SW 1271 (cell line): ENCODE measurements at places on chromosomes 13 and 19.

GRCh38 chr13:26946684-26947343 lies 186.2 kb upstream of the GPR12 start:
- peak; percentile 71 for DNase-seq

- DNase-seq = no peak
These were observed 6.5 kb downstream of the MEIOSIN start for GRCh38 chr19:45739498-45740439.

DNA sequence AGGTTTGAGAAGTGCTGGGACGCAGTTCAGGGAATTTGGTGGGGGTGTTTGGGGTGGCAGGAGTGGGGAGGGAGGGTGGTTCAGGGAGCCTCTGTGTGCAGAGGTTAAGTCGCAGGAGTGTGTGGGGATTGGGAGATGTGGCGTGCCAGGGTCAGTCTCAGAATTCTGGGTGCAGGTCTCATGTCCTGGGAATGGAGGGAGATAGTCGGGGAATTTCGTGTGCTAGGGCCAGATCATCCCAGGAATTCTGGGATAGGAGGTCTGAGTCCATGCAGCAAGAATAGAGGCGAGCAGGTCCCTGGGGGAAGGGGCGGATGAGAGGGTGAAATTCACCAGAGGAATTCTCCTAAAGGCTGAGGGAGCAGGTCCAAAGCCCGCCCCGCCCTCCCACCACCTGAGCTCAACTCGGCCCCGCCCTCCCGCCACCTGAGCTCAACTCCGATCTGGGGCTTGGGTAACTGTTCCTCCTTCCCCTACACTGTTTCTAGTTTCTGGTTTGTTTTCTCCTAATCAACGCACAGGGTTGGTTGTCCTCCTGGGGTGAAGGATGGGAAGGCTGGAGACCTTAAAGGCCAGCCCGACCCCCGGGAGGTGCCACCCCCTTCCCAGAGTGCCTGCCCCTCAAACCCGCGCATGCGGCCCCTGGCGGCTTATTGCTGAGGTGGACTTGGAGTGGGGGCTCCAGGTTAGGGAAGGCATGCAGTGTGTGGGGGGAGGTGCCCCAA lies 15.2 kb downstream of the KCNC3 start:
- no peak for DNase-seq

DNA sequence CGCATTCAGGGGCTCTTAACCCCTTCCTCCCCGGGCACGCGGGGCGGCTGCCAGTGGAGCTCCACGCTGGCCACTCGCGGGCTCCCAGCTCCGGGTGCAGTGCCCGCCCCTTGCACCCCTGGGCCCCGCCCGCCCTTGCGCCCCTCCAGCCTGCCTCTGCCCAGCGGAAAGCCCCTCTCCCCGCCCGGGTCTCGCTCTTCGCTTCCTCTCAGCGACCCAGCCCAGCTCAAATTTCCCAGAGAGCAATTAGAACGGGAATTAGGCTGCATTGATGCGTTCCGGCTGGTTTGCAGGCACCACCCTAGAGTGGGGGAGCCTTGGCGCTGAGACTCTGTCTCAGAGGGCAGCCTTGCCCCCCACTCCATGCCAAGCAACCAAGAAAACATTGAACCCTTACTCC lies 1.8 kb upstream of the GSX1 start:
- DNase-seq = no peak

DNA sequence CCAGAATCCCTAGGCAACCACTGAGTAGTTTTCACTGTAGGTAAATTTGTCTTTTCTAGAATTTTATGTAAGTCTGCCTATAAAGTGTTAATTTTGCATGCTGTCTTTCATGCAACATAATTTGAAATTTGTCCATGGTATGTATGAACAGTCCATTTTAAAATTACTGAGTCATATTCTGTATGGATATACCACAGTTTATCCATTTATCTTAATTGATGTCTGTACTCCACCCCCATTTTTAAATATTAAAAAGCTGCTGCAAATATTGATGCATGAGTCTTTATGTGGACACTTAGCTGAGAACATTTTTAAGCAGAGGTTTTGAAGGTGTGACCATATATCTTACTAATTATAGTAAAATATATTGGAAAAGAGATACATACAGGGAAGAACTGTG lies 9.0 kb downstream of the ZNF134 start:
- DNase-seq = no peak

- no peak for DNase-seq
These were observed 74.1 kb upstream of the UQCRFS1 start for GRCh38 chr19:29287061-29287460.

DNA sequence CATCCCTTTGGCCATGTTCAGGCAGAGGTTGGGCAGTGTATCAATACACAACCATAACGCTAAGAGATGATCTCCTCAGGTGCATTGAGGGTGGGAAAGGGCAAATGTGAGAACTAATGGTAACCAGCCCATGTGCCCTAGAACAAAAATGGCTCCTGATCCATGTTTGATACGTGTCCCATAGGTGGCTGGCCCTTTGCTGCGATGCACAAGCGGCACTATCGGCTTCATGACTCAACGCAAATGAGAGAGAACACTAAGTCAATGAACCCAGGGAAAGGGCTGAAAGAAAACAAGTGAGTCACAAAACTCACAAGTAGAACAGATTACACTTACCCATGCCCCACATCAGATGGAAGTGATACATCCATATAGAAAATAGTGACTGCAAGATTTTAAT lies 201.7 kb downstream of the ABCC4 start:
- DNase-seq = no peak

DNA sequence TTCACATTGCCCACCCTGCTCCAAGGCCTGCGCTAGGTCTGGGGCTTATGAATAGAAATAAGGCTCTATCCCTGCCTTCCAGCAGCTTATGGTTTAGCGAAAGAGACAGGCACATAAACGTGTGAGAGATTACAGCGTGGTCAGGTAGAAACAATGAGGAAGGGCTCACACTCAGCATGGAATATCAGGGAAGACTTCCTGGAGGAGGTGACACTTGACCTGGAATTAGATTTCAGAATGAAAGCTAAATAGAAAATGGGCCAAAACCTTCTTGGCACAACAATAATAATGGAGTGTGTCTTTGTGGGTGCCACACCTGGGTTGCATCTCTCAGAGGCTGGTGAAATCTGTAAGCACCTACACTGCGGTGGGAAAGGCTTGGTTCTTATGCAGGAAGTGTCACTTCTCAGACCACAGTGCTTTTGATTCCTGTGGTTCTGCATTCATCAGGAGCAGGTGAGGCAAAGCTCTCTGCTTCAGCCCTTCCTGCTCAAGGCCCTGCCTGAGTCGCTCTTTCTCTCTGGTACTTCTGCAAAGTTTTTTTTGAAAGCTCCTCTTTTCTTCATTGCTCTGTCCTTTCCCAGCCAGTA lies 430.3 kb downstream of the ZNF536 start:
- DNase-seq = no peak

- no peak for DNase-seq
These were observed 59.6 kb downstream of the PDS5B start for GRCh38 chr13:32645854-32646253.

DNA sequence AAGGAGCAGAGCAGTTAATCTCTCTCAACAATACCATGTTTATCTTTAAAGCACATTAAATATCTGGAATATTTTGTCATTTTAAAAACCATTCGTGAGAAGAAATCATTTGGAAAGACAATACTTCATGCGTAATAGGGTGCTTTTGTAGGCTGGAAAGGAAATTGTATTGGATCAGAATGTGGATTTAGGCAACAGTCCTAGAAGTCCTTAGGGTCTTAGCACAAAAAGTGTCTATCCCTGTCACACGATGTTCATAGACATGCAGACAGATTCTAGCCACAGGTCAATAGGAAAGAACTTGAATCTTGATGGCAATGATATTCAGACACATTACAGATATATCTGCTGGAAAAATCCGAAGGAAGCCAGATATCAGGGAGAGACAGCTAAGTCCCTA lies 156.0 kb downstream of the KCTD12 start:
- DNase-seq = no peak

DNA sequence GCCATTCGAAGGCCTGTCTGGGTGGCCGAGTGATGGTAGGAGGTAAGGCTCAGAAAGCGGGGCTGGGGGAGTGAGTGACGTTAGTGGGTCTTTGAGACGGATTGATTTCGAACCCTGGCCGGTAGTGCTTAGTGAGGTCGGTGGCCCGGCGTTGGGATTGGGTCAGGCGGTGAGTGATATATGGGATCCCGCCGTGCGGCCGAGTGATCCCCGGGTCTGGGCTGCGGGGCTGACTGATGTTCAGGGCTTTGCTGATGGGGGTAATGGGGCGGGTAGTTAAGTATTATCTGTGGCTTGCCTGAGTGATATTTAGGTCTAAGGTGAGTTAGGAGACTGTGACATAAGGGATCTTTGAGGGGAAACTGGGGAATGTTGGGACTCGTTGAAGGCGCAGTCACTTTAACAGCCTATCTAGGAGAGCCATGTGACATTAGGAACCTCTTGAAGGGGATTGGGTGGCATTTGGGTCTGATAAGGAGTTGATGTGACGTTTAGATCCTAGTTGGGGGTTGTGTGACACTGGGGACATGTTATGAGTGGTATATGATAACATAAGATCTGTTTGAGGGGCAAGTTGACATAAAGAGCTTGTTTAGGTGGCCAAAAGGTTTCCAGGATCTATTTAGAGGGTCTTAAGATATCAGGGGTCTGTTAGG lies 543 bp downstream of the PSMC4 start:
- no peak for DNase-seq

DNA sequence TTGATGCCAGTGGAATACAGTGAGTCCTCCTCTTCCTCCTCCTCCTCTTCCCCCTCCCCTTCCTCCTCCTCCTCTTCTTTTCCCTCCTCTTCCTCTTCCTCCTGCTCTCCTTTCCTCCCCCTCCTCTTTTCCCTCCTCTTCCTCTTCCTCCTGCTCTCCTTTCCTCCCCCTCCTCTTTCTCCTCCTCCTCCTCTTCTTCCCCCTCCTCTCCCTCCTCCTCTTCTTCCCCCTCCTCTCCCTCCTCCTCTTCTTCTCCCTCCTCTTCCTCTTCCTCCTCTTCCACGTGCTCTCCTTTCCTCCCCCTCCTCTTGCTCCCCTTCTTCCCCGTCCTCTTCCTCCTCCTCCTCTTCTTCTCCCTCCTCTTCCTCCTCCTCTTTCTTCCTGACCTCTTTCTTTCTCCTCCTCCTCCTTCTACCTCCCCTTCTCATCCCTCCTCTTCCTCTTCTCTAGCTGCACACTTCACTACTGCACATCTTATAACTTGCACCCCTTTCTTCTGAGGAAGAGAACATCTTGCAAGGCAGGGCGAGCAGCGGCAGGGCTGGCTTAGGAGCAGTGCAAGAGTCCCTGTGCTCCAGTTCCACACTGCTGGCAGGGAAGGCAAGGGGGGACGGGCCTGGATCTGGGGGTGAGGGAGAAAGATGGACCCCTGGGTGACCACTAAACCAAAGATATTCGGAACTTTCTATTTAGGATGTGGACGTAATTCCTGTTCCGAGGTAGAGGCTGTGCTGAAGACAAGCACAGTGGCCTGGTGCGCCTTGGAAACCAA lies 5.6 kb downstream of the PDX1 start:
- DNase-seq = no peak

GRCh38 chr19:1783874-1784273 lies 28.2 kb downstream of the ATP8B3 start:
- no peak for DNase-seq

- DNase-seq = no peak
These were observed 27.6 kb upstream of the NEK3 start for GRCh38 chr13:52187029-52187423.

- no peak for DNase-seq
These were observed 41.7 kb downstream of the ELL start for GRCh38 chr19:18480006-18480691.

GRCh38 chr13:59770451-59770850 lies 393.3 kb downstream of the DIAPH3 start:
- no peak for DNase-seq

DNA sequence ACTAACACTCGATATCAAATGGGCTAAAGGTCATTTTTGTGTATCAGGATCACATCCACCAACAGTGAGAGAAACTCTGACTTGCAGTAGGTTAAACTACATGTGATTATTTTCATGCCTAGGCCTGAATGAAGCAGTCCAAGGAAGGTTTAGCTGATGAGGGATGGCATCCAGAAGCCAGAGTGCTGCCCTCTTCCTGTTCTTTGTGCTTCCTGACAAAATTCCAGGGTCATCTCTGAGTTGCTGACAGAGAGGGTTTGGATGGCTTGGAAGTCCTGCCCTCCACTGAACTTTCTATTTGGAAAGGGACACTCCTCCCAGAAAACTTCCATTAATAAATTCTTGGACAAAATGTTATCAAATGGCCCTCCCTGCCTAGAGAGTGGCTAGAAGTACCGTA lies 728.3 kb upstream of the SLC10A2 start:
- no peak for DNase-seq
